ENCODE measurements at places on chromosomes 11 and 22.

- DNase-seq: peak; percentile 55
Measured at GRCh38 chr11:64090806-64091516, 55.2 kb downstream of the FLRT1 start.

GRCh38 chr22:36746375-36746970, 29.4 kb downstream of the IFT27 start:
- DNase-seq: no peak

- DNase-seq: no peak
Measured at GRCh38 chr11:3202305-3202704, 16.3 kb downstream of the MRGPRG start.

DNA sequence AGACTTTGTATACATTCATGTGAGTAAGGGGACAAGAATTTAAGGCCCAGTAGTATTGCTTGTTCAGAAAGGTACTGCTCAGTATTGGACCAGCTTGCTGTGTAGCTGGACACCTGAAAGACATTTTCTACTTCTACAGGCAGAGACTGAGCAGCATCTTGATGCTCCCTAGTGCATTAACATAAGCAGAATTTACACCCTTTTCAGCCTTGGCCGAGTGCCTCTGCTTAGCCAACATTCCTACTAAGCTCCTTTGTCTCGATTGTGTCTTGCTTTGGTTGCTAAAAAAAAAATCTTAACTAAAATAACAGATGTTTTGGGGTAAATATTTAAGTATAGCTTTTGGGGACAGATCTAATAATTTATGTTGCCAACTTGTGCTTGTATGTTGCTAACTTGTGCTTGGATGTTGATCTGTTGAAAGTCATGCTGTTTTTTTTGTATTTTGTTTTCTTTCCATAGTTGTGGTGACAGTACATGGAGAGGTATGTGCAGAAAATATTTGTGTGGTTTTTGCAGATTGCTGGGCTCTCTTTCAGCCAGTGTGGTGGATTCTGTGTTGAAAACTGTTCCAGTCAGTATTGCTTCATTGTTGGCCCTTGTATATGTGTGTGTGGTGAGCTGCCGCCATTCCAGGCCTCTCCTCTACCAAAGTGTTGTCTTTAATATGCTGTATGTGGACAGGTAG, 3.7 kb downstream of the PTS start:
- DNase-seq: peak; percentile 77

DNA sequence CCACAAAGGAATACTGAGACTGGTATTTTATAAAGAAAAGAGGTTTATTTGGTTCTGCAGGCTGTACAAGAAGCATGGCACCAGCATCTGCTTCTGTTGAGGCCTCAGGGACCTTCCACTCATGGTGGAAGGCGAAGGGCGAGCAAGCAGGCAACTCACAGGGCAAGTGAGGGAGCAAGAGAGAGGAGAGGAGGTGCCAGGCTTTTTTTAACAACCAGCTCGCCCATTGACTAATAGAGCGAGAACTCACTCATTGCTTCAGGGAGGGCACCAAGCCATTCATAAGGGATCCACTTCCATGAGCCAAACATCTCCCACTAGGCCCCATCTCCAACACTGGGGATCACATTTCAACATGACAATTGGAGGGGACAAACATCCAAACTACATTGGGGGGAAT, 1.2 kb downstream of the PTS start:
- no peak for DNase-seq

- no peak for DNase-seq
Measured at GRCh38 chr22:23856721-23857605, 712 bp upstream of the SLC2A11 start.
